ENCODE measurements at places on chromosomes 5 and 9.

- DNase-seq: no peak
These were observed 13.6 kb downstream of the UBE2D2 start for GRCh38 chr5:139574641-139575312.

DNA sequence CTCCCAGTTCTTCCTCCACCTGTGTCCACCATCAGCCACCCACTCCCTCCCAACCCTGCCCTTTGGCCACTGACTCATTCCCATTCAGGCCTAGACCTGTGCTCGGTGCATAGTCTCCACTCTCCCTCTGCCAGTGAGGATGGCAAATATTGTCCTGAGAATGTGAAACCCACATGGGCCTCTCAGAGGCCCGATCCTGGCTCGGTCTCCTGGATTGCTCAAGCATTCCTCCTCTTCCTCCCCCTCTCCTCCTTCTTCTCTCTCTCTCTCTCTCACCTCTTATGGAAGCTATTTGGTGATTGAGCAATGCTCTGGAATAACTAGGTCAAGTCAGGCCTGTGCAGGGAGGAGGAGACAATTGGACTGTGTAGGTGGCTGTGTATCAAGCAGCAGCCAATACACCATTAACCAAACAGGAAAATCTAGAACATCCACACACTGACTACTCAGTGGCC is 99.9 kb downstream of the KLF4 start:
- DNase-seq: no peak

DNA sequence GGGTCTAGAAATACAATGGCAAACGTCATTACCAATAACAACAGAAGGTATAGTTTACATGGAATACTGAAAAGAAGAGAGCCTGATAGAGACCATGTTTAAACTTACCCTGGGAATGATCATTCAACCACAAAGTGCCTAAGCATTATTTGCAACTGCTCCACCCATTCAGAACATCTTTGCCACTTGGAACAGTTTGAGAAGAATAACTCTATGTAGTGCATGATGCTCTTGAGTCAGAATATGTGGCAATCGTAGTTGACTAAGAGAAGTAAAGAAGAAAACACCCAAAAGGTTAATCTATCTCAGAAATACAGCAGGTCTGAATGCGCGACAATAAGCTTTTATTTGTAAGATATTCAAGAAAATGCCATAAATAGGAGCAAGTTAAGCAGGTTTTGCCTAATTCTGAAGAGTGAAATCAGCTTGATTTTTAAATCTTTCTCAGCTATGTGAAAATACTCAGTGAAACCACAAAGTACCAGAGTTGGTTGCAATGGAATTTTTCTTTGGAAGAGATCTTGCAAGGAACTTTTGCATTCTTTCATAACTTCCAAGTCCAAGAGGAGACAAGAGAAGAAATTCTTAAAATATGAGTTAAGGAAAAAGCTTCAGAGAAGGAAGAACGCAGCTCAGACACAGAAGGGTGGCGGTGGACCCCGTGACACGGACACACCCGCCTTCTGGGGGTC is 64.3 kb downstream of the HABP4 start:
- no peak for DNase-seq

DNA sequence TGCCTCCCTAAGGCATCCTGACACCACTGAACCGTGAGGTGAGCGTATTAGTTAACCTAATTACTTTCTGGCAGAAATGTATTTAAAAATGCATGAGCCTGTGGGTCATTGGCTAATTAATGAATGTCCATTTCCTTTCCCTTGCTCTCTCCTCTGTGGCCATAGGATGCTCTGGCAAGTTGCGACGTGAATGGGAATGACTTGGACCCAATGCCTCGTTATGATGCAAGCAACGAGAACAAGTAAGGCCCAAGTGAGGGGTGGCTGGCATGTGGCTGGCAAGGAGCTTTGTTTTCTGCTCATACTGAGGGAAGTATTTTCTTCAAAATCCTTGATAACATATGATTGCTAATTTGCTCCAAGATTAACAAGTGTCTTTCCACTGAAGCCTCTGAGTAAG is 136.3 kb downstream of the PCSK5 start:
- DNase-seq: no peak

- DNase-seq: no peak
These were observed 173.6 kb downstream of the MUSK start for GRCh38 chr9:110842169-110842568.

DNA sequence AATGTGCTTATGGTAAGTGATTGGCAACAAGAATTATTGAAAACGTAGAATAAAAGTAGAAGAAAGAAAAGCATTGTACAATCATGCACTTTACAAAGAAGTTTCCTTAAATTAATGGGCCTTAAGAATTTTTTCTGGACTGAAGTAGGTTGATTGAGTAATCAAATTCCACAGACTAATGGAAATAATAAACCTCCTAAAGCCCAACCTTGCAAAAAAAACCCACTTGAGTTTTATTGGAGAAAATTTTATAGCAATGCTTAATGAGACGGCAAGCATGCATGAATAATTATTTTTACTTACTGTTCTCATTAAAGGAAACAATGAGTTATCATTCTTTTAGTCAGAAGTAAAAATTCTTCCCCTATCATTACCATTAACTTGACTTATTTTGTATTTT is 676.1 kb upstream of the C9orf72 start:
- DNase-seq: no peak

DNA sequence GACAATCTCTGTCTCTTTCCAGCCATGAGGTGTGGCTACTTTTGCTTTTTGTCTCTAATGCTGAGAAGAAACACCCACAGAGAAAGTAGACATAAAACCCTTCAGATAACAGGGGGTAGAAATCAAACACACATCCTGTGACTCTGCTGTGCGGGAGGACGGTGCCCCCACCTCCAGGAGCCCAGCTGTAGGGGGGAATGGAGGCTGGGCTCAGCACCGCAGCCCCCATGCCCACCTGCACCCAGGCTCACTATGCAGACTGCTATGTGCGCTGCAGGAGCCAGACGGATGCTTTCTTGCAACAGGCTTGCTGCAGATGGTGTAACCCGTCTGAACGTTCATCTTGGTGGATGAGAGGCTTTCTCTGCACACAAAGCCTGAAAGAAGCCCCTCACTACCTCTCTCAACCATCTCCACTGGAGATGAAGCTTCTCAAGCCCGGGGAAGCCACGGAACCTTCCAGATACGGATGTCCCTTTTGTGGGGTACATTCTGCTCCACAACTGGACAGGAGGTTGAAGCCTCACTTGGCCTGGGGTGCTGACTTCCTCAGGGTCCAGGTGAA is 207.2 kb downstream of the GADD45G start:
- no peak for DNase-seq

- DNase-seq: no peak
These were observed 134.4 kb upstream of the EFNA5 start for GRCh38 chr5:107805166-107805565.

DNA sequence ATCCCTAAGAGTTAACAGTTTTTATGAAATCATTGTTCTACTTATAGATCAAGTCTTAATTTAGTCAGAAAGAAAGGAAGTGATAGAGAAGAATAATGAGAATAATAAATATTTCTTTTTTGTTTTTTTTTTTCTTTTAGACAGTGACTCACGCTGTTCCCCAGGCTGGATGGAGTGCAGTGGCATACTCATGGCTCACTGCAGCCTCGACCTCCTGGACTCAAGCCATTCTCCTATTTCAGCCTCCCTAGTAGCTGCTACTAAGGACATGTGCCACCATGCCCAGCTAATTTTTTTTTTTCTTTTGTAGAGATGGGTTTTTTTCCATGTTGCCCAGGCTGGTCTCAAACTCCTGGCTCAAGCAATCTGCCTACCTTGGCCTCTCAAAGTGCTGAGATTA is 11.0 kb downstream of the IFNA21 start:
- no peak for DNase-seq

Data from activated CD8-positive, alpha-beta memory T cell treated with anti-CD3 and anti-CD28 coated beads, Interleukin-2, amount 50 U/mL, for 4 hours (primary cell).